ENCODE measurements at places on chromosomes 5 and 9.

DNA sequence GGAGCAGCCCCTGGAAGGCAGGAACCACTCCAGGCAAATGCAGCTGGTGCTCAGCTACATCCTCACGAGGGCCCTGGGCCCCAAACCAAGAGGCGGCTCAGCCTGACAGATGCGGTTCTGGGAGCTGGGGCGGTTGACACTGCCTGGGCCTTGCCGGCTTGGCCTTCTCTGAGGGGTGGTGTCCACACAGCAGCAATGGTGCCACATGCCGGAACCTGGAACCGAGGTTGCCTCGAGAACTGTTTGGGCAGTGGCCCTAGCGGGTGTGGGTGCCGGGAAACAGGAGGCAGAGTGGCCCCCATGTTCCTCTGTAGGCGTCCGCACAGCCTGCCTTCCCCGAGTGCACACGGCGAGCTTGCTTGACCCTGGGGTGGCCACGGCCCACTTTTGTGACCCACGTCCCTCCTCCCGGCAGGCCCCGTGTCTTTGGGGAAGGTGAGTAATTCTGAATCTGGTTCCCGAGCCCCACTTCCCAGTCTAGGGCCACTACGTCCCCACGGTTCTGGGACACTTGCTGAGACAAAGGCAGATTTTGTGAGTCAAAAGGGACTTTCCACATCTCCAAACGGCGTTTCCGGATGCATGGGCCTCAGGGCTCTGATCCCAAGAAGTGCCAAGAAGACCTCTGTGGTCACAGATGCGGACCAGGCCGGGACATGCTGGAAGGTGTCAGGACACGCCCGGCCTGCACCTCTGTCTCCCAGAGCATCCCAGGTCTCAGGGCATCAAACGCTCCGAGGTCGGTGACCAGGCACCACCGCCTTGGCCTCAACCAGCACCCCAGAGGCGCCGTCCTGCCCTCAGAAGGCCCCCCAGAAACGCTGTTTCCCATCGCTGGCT is 27.7 kb upstream of the SLC12A7 start:
- DNase-seq = no peak

DNA sequence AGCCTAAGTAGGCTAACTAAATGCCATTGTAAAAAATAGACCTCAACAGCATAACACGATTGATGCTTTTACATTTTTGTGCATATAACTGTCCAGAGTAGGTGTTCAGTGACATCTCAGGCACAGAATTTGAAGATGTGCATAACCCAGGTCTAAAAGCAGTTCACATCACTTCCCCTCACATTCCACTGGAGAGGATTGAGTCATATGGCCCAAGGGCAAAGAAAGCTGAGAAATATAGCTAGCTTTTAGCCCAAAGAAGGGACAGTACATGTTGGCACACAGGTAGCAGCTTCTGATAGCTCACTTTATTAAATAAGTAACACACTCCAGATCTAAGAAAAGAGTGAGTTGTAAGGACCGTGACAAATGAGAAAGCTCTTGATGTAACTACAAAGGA is 2259.5 kb upstream of the WWC1 start:
- no peak for DNase-seq

- DNase-seq = peak; percentile 68
Observed at GRCh38 chr9:90801241-90801972, at the start of gene SYK. SYK (plus strand) TSS chr9:90801819; CDS start chr9:90843899, 42,080 bp downstream.

DNA sequence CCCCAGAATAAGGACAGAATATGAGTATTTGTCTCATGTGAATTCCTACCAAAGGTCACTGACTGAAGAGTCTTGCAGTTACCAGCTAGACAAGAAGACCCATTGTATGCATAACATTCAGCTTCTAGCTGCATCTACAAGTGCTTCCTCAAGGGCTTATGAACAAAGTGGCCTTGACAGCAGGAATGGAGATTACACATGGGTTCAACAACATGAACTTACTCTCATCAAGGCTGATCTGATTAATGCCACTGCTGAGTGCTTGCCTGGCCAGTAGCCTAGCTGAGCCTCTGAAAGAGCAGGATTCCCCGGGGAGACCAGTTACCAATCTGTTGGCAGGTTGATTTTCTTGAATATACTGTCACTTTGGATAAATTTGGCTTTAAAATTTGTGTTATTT is 76.7 kb upstream of the CHD1 start:
- DNase-seq = no peak

DNA sequence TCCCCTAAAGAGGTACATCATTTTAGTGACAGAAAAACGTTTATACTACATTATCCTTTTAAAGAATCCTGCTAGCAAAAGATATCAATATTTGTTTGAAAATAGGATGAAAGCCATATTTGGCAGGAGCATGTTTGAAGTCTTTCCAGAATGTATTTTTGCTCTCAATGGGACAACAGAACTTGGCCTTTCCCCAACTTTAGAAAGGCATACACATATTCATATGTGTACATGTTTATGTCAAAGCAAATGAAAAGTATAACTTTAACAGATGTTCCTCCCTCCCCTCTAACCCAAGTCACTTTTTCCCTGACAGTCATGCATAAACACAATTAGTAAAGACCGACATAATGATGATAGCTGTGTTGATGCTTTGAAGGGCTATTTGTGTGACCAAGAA is 427.8 kb upstream of the CDH6 start:
- no peak for DNase-seq

DNA sequence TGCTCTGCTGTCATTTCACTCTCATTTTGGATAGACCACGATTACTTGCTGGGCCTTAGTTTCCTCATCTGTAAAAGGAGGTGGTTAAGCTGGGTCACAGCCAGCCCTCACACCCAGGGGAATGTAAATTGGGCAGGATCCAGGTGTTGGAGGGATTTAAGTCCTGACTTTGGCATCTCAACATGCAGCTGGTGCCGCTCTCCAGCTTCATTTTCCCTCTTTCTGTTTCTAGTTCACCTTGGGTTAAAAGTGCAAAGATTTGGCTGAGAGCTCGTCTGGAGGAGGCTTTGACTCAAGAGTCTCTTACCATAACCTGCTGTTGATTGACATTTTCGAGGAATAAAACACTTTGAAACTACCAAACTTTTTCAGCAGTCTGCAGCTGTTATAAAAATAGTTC is 144.3 kb upstream of the DHFR start:
- no peak for DNase-seq

DNA sequence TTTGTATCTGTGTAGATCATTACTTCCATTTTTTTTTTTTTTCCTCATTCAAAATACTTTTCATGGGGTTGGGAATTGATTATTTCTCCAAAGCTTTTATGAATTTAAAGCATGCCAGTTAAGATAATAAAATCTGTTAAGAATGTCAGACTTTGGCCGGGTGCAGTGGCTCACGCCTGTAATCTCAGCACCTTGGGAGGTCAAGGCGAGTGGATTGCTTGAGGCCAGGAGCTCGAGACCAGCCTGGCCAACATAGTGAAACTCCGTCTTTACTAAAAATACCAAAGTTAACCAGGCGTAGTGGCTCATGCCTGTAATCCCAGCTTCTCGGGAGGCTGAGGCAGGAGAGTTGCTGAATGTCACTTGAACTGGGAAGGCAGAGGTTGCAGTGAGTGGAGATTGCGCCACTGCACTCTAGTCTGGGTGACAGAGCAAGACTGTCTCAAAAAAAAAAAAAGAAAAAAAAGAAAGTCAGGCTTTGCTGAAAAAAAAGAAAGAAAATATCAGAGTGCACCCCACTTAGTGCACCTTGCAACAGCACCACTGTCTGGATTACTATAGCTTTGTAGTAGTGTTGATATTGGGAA is 18.5 kb downstream of the TBC1D2 start:
- no peak for DNase-seq

- DNase-seq = no peak
Observed at GRCh38 chr9:108636013-108636412, 219.8 kb downstream of the ACTL7B start.

- no peak for DNase-seq
Observed at GRCh38 chr5:178284996-178285395, 52.4 kb upstream of the PHYKPL start.

DNA sequence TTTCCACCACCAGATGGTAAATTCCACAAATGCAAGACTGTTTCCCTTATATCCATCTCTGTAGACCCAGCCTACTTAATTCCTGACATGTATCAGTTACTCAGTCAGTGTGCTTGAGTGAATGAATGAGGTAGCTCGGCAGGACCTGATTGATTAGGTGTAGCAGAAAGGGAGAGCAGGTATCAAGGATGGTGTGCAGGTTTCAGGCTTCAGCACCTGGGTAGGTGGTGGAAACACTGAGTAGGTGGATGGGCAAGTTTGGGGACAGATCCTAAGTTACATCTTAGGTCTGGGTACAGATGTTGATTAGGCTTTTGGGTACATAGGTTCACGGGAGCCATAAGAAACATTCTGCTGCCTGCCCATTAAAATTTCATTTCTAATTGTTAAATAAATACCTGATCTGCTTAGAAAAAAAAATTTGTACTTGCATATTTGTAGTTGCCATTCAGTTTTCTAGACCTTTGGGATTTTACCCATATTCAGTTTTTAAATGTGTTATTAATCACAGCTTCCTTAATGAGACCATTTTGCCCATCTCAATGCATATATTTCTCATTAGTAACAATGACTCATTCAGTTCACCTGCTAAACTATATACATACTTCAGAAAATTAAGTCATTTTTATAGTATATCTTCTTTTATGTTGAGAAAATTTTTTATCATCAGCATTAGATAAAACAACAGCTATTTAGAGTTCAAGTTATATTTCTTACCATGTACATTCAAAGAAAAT is 111.8 kb downstream of the INIP start:
- no peak for DNase-seq

- DNase-seq = no peak
Observed at GRCh38 chr5:170219615-170220014, 13.2 kb upstream of the C5orf58 start.
